ENCODE measurements at places on chromosomes 11 and 22.

DNA sequence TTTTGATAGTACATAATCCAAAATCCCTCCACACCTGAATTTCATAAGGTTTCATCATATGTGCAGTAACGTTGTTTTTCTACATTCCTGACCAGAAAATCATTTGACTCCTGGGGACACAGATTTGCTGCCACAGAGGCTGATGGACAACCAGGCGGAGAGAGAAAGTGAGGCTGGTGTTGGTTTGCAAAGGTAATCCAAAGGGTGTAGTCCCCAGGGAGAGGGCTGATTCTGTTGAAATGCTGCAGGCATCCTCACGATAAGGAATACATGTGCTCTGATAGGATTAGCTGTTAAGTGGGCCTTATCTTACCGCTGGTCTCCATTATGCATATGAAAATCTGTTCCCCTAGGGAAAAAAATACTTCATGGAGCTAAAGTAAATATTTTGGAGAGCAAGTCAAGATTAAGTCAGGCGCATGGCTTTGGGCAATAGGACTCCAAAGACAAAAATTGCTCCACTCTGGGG lies 8.1 kb downstream of the APOL6 start:
- DNase-seq: no peak

DNA sequence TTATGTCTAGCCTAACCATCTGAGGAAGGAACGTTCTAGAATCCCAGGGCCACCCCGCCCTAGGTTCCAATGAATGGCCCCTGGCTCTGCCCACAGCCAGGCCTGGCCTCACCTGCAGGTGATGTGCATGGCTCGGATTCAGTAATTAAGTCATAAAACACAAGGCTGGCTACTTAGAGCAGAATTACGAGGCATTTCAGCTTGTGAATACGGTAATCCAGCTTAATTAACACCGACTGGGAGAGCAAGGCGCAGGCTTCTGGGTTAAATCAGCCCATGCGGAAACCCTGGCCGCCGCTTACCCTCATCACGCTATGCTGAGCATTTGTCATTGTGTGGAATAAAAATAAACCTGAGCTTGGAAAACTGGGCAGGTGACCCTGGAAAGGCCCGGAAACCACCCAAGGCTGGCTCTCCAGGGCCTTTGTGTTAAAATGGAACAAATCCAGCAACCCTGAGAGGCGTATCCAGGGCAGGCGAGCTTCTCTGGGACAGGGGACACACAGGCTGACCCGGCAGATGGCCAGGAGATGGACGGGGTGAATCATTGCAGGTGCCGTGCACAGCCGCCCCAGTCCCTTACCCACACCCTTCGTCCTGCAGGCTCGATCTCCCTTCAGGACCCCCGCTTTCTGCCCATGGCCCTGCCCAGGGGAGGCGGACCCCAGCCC lies 220.2 kb downstream of the CTTN start:
- DNase-seq: peak; percentile 43

DNA sequence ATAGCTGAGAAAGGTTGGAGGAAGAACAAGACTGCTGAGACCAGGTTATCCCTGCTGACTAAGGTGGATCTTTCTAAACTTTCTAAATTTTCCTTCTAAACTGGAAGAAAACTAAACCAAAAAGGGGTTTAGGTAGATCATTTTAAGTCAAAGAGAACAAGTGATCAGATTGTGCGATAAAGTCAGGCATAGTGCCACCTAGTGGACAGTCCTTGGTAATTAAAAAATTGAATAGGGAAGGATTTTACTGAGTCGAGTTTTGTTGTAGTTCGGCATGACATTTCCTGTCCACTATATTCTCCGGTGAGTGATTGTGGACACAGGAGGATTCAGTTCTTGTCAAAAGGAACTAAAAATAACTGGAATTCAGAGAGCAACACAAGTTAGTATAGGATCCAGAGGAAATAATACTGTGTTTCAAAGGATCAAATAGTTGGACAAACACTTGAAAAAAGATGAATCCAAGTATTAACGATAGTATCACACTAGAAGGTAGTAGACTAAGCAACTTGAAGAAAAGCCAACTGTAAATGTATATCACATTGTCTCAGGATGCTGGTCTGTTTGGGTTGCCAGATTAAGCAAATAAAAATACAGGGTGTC lies 1236.4 kb downstream of the FAM181B start:
- peak; percentile 15 for DNase-seq

DNA sequence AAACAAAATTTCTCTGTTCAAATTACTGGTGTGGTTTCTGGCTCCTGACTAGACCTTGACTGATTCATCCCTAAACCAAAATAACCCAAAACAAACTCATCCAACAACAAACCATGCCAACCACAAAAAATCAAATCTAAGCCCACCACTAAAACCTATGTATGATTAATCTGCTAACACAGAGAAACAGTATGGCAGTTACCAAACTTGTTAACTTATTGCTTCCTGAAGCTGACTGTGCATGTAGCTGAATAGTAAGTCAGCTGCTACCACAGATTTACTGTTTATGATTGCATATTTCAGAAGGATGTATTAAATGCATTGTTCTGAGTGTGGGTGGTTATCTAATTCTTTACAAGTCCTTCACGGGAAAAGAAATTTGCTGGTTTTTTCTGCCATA lies 231.1 kb downstream of the SWAP70 start:
- peak; percentile 39 for DNase-seq

- DNase-seq: no peak
These were observed 21.1 kb downstream of the MPPED2 start for GRCh38 chr11:30565027-30565426.

DNA sequence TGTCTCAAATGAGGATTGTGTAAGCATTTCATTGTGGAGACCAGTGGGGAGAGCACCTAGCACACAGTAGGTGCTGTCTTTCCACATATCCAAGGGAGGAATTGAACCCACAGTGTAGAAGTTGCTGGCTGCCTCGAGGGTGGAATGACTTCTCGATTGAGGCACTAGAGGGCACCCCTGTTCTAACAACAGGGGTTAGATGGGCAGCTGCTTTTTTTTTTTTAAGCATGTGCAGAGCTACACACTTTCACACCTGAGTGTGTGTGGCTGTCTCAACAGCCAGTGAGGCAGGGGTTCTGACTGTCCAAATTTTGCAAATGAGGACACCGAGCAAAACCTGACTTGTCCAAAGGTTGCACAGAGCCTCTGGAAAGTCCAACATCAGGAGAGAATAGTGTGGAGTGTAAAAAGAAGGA lies 118.2 kb upstream of the CRYBB3 start:
- DNase-seq: no peak

All from osteoblast (primary cell).